ENCODE measurements at places on chromosomes 4 and X. TPM values are rescaled to one million over a fixed set of nuclear protein-coding genes. Genes with fewer than 3 reads are reported as not detected.

DNA sequence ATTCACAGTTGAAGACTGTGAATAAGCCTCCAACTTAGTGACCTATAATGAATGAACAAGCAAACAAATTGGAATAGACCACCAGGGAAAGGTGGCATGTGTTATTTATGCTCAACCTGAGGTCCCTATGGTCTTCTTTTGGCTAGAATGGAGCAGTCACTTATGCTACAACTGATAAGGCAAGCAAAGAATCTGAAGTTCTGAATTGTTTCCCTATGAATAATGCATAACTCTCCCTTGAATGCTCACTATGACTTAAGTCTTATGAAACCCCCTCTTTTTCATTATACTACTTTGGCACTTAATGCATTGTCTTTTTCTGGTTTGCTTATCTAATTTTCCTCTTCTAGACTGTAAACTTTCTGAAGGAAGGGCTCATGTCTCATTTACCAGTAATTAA is 2.6 kb downstream of the GIMD1 start:
- H3K27me3 ChIP-seq = no peaks in the 10 kb centered on the region
- peak; percentile 3 for DNase-seq
- H3K36me3 ChIP-seq = no peaks in the 10 kb centered on the region
- 0 out of 2 replicates have a peak overlapping the region, but pooled peaks have one; percentile 7 for H3K27ac ChIP-seq

GRCh38 chrX:3638280-3638873 is 75.1 kb downstream of the PRKX start:
- no peak overlapping the region for H3K27ac ChIP-seq
- no peaks in the 10 kb centered on the region for H3K27me3 ChIP-seq

The PLAC8 gene
- total RNA-seq = 3.7 TPM

GRCh38 chrX:134737061-134737460 is 78.8 kb upstream of the PLAC1 start:
- no peak for DNase-seq
- H3K27me3 ChIP-seq = no peaks in the 10 kb centered on the region
- no peak overlapping the region for H3K27ac ChIP-seq

- H3K36me3 ChIP-seq = no peaks in the 10 kb centered on the region
- DNase-seq = no peak
- H3K4me1 ChIP-seq = peaks cover 29% of the 10 kb centered on the region
- no peak overlapping the region for H3K27ac ChIP-seq
- no peaks in the 10 kb centered on the region for H3K27me3 ChIP-seq
These were observed 2.4 kb upstream of the TADA2B start for GRCh38 chr4:7040765-7041164.

GRCh38 chr4:156109943-156110900 is 156.6 kb upstream of the CTSO start:
- no peak overlapping the region for H3K4me3 ChIP-seq
- H3K27me3 ChIP-seq = no peaks in the 10 kb centered on the region
- DNase-seq = no peak
- H3K36me3 ChIP-seq = no peaks in the 10 kb centered on the region
- peaks cover 4% of the 10 kb centered on the region for H3K4me1 ChIP-seq
- H3K27ac ChIP-seq = no peak overlapping the region

DNA sequence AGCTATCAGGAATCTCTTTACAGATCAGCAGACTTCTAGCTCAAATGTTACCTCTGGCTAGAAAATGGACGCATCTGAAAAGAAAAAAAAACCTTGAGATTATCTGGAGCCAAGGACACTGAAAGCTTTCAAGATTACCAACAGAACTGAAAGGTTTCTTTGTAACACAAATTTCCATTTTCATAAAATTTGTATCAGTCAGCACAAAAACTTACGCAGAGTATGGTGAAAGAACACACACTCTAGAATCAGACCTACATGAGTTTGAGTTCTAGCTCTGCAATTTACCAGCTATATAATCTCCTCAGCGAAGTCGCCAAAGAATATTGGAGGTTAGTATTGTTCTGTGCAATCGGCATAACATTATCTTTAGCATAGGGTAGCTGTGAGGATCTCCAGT is 1.8 kb downstream of the TAB3 start:
- no peaks in the 10 kb centered on the region for H3K36me3 ChIP-seq
- no peak for DNase-seq
- no peaks in the 10 kb centered on the region for H3K27me3 ChIP-seq
- H3K27ac ChIP-seq = no peak overlapping the region
- peak overlapping the region; percentile 89 for H3K4me3 ChIP-seq

DNA sequence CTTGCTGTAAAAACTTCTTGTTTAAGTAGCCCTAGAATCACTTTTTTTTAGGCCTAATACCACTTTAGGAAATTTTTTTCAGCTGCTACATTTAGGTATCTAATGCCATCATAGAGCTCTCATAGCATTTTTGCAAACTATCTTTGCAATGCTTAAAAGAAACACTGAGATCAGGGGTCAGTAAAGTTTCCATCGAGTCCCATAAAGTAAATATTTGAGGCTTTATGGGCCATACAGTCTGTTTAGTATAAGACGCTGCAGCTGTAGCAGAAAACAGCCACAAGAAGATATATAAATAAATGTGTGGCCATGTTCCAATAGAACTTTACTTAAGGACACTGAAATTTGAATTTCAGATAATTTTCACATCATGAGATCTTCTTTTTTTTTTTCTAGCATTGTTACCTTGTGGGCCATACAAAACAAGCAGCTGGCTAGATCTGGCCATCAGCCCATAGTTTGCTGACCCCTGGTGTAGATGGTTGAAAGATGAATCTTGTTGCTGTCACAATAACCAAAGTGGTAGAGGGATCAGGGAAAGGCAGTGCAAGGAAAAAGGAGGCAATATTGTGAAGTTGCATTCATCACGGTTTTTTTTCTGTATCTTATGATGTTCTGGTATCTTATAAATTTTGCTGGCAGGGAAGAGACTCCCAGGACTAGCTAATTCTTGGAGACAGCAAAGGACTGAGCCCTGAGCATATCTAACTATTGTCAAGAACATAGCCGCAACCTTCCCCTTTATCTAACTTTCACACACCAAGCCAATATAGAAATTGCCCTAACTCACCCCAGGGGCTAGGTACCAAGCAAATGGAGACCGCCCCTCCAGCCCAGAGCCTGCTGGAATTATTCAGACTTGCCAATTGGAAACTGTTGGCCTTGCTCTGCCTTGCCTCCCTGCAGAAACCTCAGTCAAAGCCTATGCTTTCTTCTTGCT is 46.6 kb downstream of the RASGEF1B start:
- H3K36me3 ChIP-seq = no peaks in the 10 kb centered on the region
- H3K27ac ChIP-seq = no peak overlapping the region
- H3K27me3 ChIP-seq = no peaks in the 10 kb centered on the region
- H3K4me1 ChIP-seq = peaks cover 17% of the 10 kb centered on the region
- H3K4me3 ChIP-seq = no peak overlapping the region

DNA sequence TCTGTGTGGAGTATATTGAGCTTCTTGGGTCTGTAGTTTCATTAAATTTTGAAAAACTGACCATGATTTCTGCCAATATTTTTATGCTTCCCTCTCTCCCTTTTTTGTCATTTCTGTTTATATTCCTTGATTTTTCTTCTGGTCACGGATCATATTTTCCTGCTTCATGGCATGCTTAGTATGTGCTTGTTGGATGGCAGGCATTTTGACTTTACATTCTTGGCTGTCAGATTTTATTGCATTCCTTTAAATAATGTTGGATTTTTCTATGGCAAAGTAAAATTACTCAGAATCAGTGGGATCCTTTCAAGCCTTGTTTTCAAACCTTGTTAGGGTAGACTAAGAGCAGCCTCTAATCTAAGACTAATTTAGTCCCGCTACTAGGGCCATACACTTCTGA is 531.8 kb downstream of the IL15 start:
- H3K27me3 ChIP-seq = no peaks in the 10 kb centered on the region
- H3K4me1 ChIP-seq = no peaks in the 10 kb centered on the region
- no peak overlapping the region for H3K4me3 ChIP-seq
- H3K27ac ChIP-seq = no peak overlapping the region
- H3K36me3 ChIP-seq = no peaks in the 10 kb centered on the region

DNA sequence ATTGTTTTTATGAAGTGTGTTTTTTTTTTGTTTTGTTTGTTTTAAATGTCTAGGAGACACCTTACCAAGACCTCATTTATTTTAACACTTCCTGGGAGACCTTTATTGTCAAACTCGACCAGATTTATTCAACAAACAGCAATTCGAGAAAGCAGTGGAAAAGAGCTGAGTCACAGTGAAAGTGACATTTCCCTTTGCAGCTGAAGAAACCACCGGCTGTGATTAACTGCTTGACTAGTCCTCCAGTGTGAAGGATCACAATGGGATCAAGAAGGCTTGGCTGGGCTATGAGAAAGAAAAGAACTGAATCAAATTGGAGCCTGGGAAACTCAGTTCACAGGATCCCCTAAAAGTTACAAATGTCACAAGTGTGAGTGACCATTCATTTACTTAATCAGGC is 11.9 kb upstream of the ADH7 start:
- no peaks in the 10 kb centered on the region for H3K27me3 ChIP-seq
- DNase-seq = peak; percentile 65
- H3K27ac ChIP-seq = peak overlapping the region; percentile 27

- DNase-seq = no peak
- H3K4me3 ChIP-seq = no peak overlapping the region
- no peaks in the 10 kb centered on the region for H3K27me3 ChIP-seq
- peaks cover 36% of the 10 kb centered on the region for H3K4me1 ChIP-seq
These were observed 20.1 kb upstream of the XPNPEP2 start for GRCh38 chrX:129718676-129719075.

The SORBS2 gene
- total RNA-seq = 3.6 TPM

- H3K36me3 ChIP-seq = no peaks in the 10 kb centered on the region
- no peaks in the 10 kb centered on the region for H3K4me1 ChIP-seq
- no peaks in the 10 kb centered on the region for H3K27me3 ChIP-seq
- no peak for DNase-seq
These were observed 457.6 kb downstream of the KCTD8 start for GRCh38 chr4:43990963-43991362.

Data from PC-3 (cell line).